Stimulated activated CD4-positive, alpha-beta T cell treated with anti-CD3 and anti-CD28 coated beads, Interleukin-4, amount 100 ng/mL, for 1 hour (primary cell): ENCODE measurements at places on chromosomes 12 and 14.
A peak's percentile ranks its signal among the peaks of the same experiment; 100 is the strongest.

DNA sequence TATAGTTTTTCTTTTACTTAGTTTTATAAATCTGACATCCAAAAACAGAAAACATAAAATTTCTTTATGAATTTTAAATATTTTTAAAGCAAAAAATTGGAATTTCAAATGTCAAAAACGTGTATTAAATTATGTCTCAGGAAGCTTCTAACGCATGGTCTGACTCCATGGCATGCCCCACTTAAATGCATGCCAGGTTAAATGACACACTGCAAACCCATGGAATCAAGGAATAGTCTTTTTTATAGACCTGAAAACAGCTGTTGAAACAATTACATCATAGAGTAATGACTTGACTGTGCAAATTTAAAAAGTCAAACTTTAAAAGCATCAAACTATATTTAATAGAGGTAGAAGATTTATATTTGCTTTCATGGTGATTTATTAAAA lies 96.1 kb upstream of the DACT1 start:
- no peak for DNase-seq

DNA sequence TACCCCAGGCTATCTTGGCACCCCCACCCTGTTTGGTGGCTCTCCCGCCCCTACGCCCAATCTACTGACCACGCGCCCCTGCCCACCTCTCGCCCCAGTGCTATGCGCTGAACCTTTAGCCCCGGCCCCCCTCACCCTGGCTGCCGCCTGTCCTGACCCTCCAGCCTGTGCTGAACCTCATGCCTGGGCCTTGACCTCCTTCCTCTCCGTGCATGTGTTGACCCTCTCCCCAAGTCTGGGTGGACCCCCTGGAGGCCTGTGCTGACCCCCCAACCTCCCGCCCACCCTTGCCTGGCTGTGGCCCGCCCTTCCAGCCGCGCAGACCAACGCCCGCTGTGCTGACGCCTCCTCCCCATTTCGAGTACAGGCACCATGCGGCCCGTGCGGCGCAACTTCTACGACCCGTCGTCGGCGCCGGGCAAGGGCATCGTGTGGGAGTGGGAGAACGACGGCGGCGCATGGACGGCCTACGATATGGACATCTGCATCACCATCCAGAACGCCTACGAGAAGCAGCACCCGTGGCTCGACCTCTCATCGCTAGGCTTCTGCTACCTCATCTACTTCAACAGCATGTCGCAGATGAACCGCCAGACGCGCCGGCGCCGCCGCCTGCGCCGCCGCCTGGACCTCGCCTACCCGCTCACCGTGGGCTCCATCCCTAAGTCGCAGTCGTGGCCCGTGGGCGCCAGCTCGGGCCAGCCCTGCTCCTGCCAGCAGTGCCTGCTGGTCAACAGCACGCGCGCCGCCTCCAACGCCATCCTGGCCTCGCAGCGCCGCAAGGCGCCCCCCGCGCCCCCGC lies 20.7 kb downstream of the DTX1 start:
- no peak for DNase-seq

GRCh38 chr12:100185361-100185894 lies 15.2 kb upstream of the ACTR6 start:
- no peak for DNase-seq

DNA sequence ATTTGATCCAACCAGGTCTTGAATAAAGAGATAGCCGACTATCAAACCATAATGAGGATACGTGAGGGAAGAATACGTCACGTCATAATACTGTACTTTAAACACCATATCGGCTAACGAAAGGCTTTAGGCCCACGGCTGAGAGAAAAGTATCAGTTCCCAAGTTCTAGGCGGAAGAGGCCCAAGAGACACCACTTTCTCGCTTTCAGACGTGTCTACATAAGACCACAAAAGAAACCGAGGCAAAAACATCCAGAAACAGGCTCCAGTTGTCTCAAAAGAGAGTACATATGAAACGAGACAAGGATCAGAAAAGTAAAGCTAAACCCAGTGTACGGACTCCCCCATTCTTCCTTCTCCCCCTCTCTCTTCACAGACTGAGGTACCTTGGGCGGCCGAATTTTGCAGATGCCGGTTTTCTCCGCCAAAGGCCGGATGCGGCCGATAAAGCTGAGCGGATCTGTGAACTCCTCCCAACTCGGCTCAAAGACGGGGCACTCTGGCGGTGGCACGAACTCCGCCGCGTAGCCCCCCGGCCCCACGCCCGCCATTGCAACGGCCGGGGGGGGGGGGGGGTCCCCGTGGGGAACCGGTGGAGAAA lies 479 bp downstream of the KDM5A start:
- DNase-seq, result peak; percentile 43

DNA sequence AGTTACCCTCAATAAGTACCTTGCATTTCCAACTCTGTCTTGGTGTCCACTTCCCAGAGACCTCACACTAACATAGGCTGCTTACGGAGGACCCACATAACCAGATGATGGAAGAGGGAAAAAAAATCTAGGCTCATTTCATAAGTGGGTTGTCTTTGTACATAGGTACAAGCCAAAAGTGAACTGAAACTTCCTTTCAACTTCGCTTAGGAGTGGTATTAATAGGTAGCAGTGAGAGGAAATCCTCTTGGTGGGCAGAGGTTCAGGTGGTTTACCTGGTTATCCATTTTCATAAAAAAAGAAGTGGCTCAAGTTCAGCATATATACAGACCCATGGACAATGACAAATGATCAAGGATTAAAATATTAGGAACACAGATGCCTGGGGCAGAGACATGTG lies 35.8 kb upstream of the RNU6-7 start:
- no peak for DNase-seq

GRCh38 chr14:75515629-75515996 lies 6.7 kb upstream of the BATF start:
- DNase-seq, result no peak

DNA sequence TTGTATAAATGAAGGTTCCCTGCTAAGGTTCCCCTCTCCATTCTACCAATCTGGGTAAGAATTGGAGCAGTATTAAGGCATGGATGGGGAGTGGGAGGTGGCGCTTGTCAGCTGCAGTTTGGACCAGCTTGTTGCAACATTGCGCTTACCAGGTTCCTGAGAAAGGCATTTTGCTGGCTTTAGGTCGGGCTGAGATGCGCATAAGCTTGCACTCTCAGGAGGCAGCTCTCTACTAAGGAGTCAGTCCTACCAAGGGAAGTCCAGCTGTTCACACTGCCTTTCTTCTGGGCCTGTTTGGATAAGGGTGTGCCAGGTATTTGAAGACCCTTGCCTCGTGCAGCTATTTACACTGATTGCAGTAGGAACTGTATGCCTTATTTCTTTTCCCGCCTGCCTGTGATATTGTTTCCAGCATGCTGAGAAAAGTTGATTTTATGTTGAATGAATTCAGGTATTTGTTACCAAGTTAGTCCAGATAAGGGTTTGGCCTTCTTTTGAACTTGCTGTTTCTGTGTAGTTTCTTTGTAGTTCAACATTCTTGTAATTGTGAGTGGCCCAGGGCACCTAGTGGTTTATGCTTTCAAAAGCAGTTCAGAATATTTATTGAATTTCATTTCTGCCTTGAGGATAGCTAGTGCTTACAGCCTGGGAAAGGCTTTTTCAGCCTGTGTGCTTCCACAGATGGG lies 2.6 kb downstream of the MLEC start:
- no peak for DNase-seq

DNA sequence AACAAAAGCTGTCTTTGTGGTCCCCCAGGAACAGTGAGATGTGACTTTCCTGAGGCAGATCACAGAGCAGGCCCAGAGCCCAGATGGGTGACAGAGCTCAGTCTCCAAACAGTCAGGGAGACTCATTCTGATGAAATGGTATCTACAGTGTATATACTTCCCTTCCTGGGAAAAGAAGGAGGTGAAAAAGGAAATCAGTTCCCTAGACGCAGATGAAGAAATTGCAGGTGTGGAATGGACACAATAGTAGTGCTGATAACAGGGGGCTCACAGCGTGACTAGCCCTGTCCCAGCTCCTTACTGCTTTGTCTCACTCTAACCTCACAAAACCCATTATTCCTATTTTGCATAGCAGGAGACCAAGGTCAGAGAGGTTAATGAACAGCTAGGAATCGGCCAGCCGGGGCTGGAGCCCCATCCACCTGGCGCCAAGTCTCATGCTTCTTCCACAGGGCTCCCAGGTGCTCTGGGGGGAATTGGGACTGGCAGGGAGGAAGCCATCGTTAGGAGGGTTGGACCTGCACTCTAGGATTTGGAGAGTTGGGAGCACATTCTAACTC lies 11.9 kb downstream of the KCNH3 start:
- no peak for DNase-seq

DNA sequence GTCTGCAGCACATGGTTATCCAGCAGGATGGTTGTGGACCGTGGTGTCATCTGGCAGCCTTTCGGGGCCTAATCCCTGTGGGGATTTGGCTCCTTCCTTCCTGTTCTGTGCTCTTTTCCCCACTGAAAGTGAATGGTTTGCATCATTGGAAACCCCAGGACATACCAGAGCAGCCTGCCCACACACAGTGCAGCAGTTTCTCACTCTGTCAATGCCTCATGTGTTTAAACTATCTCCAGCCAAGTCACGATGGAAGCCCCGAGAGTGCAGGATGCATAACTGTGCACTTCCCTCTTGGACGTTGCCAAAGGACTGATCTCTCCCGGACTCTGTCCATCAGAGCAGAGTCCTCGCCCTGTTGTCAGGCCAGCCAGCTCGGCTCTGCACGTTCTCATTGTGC lies 29.0 kb upstream of the AMN start:
- DNase-seq, result no peak

DNA sequence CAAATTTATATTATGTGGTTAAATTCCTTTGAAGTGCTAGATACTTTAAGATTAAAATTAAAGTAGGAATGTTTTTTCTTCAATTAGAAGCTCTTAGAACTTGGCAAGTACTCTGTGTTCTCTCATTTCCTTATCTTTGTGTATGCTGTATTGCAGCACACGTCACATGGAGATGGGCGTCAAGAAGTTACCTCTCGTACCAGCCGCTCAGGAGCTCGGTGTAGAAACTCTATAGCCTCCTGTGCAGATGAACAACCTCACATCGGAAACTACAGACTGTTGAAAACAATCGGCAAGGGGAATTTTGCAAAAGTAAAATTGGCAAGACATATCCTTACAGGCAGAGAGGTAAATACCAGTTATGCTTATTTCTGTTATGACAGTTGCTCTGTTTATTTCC lies 19.7 kb downstream of the MARK3 start:
- DNase-seq, result no peak

DNA sequence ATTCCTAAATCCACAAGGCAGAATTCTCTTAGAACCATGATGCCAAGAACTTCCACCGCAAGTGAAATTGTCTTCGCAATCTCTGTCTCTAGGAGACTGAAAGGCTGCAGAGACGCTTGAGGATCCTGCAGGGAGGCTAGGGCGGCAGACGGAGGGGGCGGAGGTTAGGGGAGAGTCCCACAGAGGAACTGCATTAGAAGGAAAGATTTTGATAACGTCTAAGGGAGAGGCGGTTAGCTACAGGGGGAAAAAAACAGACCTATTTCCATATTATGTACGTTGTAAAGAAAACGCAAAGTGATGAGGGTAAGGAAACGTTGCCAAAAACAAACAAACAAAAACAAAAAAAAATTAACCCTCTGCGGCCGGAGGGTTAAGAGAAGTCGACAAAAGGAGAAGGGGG lies 595 bp downstream of the KLHL28 start:
- peak; percentile 65 for DNase-seq

GRCh38 chr12:115574826-115575225 lies 702.7 kb downstream of the MED13L start:
- DNase-seq, result no peak

DNA sequence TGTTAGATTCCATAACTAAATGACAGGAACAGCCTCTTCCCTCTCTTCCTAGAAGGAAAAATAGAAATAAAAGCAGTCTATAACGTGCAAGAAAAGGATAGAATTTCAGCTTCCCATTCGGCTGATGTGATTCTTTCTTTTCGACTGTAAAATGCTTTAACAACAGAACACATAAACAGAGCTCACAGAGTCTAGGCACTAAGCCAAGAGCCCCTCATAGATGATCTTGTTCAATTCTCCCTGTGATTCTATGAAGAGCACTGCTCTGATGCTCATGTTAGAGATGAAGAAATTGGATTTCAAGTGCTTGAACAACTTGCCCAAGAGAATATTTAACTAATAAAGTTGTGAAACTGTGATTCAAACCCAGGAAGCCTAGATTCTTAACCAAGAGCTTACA lies 232.7 kb downstream of the RPAP3 start:
- DNase-seq, result no peak

- no peak for DNase-seq
Measured at GRCh38 chr14:101134851-101135433, 231.4 kb upstream of the RTL1 start.
